AG09309 (cell line): ENCODE measurements at places on chromosomes 4 and X.

DNA sequence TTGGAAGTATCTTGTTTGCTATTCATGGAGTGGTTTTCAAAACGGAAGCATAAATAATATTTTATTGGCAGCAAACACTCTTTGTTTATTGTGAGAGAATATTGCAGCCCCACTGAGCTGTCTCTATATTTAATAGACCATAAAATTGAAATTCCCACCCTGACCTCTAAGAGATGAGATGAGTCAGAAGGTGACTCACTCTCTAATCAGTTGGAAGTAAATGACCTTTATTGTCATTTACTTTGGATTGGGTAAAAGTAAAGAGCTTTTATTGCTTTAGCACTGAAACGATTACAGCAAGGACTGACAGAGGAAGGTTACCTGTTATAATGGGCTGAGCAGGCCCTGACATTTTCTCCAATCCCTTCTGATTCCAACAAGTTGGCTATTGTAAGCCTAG lies 55.0 kb downstream of the SYTL5 start:
- no peak for DNase-seq

DNA sequence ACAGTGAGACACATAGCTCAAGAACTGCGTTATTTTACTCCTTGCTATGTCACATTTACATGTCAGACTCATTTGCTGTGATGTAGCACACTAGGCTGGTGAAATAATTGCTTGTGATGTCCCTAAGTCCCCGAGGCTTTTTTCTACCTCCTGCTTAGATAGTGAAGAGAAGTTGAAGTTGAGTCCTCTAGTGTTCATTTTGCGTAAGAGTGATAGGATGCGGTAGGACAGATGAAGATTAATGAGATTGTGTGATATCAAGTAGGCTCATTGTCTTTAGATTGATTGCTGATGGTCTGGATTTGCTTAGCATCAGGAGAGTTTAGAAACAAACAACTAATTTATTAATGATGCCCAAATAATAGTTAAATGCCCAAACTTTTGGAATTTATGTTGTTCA lies 173.6 kb upstream of the NUDT6 start:
- DNase-seq: no peak

- DNase-seq: no peak
These were observed 19.0 kb upstream of the PAGE4 start for GRCh38 chrX:49809891-49810632.

- DNase-seq: no peak
These were observed 168.2 kb downstream of the C4orf33 start for GRCh38 chr4:129264008-129264657.

DNA sequence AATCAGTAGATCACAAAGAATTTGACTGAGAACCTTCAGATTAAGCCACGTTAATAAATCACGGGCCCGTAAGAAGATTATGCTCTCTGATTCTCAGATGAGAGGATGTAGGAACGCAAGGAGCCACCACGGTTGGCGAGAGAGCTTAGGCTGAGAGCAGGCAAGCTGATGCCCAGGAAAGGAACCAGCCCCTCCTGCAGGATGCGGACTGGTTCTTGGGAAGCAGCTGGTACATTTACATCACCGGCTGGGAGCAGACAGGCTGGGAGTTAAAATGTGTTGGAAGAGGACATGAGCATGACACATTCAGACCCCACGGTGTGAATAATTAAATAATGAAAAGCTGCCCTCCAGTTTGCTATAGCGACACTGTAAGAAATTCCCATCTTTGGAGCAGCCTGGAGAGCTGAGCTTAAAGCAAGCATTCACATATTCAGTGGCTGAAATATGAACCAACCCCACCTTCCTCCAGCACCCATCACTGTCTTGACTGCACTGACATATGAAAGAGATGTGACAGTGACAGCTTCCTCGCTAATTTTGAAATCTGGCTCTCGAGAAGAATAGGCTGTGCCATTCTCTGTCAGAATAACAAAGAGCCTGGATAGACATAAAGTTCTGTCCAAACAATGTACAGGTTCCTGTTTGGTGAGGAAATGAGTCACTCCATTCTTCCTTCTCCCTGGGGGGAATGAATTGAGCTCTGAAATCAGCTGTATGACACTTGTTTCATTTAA lies 33.1 kb downstream of the LNX1 start:
- no peak for DNase-seq

DNA sequence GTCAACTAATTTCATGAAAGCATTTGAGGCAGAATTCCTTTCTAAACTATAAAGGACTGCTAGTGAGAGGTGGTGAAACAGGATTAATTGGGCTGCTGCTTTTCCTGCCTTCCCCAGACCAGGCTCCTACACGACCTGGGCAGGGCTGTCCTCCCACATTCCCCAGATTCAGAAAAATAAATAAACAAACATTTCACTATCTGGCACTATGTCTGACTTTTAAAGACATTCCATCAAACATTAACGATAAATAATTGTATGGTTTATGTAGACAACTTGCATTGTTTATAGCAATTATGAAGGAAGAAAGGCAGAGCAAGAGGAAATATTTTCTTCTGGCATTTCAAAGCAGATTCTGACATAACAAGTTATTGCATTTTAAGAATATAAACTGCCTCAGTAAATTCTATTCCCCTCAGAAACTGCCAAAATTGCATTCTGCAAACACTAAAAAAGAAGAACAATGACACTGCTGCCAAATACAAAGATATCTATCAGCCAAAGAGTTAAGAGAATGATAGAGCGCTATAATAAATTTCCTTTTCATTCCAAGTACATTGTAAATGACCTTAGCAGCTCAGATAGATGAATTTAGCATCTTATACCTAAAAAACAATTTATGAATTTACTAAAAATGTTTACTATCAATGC lies 214.7 kb upstream of the INTU start:
- DNase-seq: no peak

- no peak for DNase-seq
These were observed 54.2 kb upstream of the GRID2 start for GRCh38 chr4:92249541-92249940.

- DNase-seq: no peak
These were observed 809.6 kb downstream of the PDHA2 start for GRCh38 chr4:96649536-96649935.

- no peak for DNase-seq
These were observed 15.2 kb downstream of the GAB1 start for GRCh38 chr4:143351774-143352451.

DNA sequence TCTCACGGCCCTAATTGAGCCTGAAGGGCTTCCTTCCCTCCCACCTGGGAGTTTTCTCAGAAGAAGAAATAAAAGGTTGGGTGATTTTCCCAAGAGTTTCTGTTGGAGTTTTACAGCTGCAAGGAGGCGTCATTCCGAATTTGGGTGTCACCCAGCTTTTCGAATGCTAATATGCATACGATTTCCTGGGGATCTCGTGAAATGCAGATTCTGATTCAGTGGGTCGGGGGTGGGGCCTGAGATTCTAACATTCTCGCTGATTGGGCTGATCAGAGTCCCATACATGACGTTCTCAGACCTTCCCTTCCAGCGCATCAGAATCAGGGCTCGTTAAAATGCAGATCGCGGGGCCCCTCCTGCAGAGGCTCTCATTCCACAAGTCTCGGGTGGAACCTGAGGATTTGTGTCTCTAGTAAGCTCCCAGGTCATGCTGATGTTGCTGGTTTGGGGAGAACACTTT lies 125.8 kb upstream of the STX18 start:
- DNase-seq: no peak

- no peak for DNase-seq
These were observed 10.0 kb downstream of the SH3BP2 start for GRCh38 chr4:2802618-2803531.

- DNase-seq: no peak
These were observed 104.1 kb downstream of the PALLD start for GRCh38 chr4:168600796-168601583.

DNA sequence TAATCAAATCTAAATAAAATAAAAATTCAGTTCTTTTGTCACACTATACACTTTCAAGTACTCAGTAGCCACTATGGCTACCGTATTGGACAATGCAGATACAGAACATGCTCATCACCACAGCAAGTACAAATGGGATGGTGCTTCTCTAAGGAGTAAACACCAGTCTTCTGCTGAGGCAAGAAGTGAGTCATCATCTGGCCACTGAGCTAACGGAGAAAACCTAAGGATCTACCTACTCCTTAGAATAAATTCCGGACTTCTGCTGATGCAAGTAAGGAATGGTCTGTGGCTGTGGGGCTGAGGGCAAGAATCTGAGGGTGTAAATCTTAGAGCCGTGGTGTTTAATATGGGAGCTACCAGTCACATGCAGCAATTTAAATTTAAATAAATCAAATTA lies 11.3 kb upstream of the RBMXL3 start:
- DNase-seq: no peak

DNA sequence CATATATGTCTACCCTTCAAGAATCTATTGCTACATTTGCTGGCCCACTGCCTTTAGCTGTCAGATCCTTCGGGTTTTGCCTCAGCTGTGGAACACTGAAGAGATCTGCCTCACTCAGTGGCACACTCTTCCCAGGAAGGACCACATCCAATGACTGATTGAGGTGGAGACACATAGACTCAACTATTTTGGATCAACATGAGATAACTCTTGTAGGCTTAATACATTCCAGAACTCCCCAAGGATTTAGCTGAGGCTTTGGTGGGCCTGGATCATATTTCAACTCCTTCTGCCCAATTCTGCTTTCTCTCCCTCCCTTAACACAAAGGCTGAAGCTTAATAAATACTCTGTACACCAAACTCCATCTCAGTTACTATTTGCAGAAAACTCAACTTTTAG lies 100.5 kb downstream of the CORIN start:
- DNase-seq: no peak

- no peak for DNase-seq
These were observed 117.3 kb downstream of the SYNPO2 start for GRCh38 chr4:119005928-119006460.

DNA sequence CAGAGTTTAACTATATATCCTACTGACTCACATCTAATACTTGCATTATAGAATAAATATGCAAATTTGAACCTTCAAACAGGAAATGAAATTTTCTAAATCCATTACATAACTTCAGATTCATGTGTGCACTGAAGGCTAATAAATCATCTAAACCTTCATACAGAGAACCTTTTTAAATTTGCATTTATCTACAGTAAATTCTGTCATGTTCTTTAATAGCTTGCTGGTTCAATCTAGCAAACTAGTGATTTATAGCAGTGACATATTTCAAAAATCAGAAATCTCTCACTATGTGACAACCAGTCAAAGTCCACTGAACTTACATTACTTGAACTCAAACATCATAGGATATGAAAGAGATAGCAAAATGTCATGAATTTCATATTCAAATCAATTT lies 65.1 kb downstream of the LRBA start:
- DNase-seq: no peak

DNA sequence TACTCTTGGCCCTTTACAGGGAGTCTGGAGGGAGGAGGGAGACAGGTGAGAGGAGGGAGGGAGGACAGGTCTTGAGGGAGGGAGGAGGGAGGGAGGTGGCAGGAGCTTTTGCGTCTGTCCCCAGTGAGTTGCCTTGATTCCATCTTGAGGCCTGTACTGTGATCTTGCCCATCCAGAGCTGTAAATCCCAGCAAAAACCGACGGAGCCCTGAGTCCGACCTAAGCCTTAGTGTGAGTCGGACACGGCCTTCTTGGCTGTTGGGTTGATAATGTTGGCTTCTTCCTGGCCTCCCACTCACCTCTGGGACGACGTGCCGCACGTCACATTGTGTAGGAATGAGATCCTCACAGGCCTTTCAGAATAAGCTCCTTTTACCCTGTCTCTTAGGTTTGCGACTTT lies 72.5 kb downstream of the RGS12 start:
- no peak for DNase-seq

- DNase-seq: no peak
These were observed 1300.8 kb upstream of the TENM3 start for GRCh38 chr4:180942367-180942916.

GRCh38 chrX:99572711-99573110 lies 837.4 kb downstream of the PCDH19 start:
- no peak for DNase-seq

DNA sequence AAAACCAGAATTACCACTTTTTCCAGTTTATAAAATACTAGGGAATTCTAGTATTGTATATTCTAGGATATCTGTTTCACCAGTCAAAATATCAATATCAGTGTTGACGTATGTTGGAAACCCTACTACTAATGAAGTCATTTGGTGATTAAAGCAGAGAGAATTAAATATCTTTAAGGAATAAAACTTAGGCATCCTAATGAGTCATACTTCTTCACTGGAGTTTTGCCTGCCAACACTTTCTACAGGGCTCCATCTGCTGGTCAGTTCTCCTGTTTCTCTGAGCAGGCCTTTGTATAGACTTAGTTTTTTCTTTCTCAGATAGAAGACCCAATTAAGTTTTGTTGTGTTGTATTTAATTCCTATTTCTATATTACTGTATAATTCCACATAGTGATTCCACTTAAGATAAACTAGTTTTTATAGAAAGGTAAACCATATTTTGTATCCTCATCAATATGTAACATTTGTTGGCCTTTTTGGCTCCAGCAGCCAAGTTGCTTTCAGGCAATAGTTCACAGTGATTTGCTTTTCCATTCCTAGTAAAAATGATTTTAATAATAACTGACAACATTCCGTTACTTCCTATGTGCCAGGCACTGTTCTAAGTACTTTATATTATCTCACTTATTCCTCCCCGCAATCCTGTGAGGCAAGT lies 3.5 kb downstream of the AP1AR start:
- peak; percentile 72 for DNase-seq

- DNase-seq: no peak
These were observed 421.5 kb upstream of the EPHA5 start for GRCh38 chr4:66091786-66092185.

DNA sequence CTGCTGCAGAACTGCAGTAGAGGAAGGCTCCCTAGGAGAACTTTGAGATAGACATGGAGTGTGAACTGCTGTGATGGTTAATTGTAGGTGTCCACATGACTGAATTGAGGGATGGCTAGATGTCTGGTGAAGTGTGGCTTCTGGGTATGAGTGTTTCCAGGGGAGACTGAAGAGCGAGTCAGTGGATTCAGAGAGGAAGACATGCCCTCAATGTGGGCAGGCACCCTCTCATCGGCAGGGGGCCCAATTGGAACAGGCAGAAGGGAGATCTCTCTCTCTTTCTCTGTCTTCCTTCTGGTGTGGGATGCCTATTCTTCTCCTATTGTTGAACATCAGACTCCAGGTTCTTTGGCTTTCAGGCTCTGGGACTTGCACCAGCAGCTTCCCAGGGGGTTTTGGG lies 304.7 kb upstream of the GATB start:
- DNase-seq: no peak

DNA sequence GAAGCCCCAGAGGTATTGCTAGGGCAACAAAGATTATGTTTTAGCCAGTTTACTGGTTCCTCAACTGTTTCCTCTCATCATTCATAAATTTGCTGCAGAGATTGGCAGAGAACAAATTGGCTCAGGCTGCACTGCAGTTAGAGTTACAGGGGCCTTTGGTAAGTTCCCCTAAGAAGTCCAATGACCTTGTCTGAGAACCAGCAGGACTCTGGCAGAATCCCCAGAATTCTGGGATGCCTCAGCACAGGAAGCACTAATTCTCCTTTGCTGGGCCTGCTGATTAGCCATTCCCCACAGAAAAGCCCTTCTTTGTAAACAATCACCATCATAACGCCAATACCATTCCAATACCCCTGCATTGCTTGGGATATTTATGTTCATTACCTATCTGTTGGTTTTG lies 151.3 kb downstream of the USP46 start:
- no peak for DNase-seq
